Kidney glomerular epithelial cell (primary cell): ENCODE measurements at places on chromosomes 2 and 18.

GRCh38 chr18:12597760-12598159 lies 60.1 kb downstream of the SPIRE1 start:
- peak; percentile 90 for DNase-seq

DNA sequence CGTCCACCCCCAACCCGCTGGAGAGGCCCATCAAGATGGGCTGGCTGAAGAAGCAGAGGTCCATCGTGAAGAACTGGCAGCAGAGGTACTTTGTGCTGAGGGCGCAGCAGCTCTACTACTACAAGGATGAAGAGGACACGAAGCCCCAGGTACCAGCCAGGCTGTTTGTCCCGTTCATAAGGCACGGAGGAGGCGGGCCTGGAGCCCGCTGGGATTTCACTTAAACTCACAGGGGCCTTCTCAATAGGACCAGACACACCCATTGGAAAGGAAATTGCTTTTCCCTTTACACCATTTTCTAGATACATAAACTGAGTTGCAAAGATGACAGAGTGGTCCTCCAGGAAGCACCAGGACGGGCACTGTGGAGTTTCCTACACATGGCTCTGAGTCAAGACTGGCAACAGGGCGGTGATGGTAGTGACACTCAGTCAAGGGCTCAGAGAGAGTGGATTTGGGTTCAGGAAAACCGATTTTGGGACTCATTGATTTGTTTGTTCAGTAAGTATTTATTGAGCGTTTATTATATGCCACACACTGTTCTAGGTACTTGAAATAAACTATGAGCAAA lies 40.7 kb downstream of the ARHGAP25 start:
- DNase-seq, result no peak

DNA sequence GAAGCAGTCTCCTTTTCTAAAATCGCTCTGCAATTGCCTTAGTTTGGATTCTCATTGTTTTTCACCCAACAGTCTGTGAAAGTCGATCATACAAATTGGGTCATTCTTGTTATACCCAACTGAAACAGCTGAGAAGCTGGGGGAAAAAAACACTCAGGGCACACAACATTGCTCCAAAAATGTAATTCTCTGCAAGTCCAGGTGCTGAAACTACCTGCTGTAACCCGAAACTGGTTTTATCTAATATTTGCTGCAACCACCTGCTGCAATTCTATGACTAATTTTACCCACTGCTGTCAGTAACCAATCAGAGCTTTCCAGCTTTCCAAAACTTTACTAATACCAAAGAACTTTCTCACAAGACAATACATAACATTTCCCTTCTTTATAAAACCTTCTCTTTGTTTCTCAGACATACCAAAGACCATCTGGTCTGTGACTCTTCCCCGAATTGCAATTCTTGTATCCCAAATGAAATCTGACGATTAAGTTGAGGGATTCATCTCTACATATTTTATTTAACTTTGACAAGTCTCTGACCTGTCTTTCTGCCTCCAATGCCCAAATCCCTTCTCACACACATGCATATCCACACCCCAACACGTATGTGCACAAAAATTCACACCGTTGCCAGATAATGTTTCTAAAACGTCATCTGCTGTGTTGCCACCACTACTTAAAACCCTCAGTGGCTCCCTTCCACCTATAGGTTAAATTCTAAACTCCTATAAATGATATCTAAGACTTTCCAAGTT lies 198.3 kb downstream of the PIEZO2 start:
- DNase-seq, result no peak

- no peak for DNase-seq
Measured at GRCh38 chr2:239734436-239735005, 290.6 kb downstream of the NDUFA10 start.

GRCh38 chr2:63840081-63840784 lies 1.5 kb upstream of the UGP2 start:
- DNase-seq, result no peak

DNA sequence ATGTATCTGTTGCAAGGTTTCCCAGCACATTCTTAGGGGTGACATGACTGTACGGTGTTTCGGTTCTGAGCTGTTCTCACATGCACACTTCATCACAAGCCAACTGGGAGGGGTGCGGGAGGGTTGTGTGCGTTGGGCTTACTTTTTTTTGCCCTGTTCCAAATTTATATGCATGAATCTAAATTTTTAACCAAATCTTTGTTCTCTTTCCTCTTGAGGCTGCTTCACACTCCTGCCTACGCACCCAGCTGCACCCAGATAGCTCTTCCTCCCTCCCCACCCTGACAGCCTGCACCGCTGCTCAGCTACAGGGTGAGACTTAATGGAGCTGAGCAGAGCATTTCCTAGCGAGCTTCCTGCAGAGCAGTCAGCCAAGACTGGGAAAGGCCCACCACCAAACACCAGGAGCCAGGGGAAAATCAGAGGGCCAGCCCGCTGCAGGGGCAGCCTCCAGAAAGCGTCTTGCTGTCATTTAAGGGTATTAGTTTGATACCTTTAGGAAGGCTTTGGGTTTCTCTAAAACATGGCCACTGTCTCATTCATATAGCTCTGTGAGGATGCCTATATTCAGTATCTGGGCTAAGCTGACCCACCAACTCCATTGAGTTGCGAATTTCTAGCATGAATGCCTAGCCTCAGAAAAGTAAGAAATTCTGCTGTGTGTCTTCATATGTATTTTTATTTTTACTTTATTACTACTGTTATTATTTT lies 84.5 kb downstream of the POU3F3 start:
- no peak for DNase-seq

DNA sequence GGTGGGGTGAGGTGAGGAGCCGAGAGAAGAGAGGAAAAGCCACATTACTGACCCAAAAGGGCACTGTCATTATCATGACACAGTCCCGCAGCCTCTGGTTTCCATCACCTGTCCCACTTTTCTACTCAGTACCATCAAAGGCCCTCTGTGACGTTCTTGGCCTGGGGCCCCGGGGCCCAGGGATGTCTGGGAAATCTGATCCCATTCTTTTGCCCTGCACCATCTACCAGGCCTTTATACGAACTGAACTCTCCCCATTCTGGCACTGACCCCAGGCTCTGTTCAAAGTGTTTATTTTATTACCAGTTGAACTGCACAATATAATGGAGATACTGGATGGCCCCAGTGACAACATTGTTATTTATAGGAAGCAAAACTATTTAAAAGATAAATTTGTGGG lies 89.1 kb downstream of the COL6A3 start:
- DNase-seq, result no peak

GRCh38 chr2:135276525-135276924 lies 224.4 kb downstream of the RAB3GAP1 start:
- no peak for DNase-seq

- no peak for DNase-seq
Measured at GRCh38 chr18:66630831-66631230, 26.9 kb upstream of the CDH19 start.

DNA sequence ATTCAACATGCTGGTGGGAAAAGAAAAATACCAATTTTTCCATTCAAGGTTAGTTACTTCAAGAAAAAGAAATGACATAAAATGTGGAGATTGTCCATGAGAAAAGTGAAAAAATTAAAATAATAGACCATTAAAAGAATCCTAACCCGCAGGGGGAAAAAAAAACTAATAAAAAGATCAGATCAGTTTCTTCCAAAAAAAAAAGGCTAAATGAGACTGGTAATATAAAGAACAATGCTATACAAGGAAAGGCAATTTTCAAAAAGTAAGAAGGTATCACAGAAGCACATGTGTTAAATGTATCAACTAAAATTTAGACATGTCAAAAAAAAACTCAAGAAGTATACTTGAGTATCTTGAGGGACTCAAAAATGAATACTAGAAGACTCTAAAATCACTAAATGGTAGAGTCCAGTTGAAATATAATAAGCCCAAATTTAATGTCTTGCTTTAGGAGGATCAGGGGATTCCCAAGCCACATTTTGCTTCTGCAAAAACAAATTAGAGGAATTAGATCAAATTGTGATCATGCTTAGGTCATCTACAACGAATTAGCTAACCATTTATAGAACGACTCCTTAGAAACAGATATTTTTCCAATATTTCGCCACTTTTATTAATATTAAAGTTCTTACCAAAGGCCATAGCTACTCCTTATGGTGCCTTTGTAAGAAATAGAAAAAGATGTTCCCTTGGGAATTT lies 35.8 kb upstream of the GLS start:
- no peak for DNase-seq

GRCh38 chr2:235235977-235236767 lies 257.7 kb upstream of the AGAP1 start:
- DNase-seq, result no peak

DNA sequence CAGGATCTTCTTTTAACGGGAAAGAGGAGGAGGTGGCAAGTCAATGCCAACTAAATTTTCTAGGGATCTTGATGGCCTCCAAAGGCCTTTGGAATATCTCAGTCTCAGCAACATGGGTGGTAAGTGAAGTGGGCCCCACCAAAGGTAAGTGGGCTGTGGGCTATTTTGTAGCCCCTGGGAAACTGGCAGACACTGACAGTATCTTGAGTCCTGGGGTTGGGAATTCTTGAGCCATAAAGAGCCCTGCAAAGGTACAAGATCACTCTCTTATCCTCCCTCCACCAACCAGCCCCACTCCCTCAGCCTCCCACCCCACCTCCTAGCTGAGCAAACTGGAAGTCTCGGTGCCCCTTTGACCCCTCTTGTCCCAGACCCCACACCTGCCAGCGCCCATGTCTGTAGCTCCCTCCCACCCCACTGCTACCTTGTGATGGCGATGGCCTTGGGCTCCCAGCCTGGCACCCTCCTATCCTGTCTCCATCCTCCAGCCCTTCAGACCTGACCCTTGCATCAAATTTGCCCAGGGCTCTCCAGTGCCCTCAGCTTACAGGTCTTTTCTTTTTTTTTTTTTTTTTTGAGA lies 8.5 kb downstream of the ATP6V1B1 start:
- DNase-seq, result no peak

DNA sequence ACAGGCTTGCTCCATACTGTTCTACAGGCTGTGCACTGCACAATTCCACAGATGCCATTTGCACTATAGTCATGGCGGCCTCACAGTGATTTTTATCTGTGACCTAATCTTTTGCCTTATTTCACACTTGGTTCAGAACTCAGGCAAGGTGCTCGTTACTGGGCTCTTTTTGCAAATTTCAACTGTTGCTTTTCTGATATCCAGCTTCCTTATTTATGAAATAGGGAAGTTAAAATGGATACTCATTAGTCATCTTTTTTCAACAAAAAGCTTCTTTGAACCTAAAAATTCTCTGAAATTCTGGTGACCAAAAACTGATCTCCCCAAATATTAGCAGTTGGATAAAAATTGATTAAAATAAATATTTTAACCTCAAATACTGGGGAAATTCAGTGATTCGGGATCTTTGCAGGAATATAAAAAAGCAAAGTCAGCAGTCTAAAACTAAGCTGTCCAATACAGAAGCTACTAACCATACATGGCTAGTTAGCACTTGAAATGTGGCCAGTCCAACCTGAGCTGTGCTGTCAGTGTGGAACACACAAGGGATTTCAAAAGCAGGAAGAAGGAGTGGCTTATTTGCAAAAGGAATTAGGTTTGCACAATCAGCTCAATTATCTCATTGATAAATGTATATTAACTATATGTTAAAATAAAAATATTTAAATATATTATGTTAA lies 134.4 kb downstream of the COL4A4 start:
- DNase-seq, result no peak

- DNase-seq, result no peak
Measured at GRCh38 chr18:28030458-28030857, 146.5 kb downstream of the CDH2 start.

- DNase-seq, result no peak
Measured at GRCh38 chr2:219737270-219737691, 109.9 kb downstream of the SLC4A3 start.

DNA sequence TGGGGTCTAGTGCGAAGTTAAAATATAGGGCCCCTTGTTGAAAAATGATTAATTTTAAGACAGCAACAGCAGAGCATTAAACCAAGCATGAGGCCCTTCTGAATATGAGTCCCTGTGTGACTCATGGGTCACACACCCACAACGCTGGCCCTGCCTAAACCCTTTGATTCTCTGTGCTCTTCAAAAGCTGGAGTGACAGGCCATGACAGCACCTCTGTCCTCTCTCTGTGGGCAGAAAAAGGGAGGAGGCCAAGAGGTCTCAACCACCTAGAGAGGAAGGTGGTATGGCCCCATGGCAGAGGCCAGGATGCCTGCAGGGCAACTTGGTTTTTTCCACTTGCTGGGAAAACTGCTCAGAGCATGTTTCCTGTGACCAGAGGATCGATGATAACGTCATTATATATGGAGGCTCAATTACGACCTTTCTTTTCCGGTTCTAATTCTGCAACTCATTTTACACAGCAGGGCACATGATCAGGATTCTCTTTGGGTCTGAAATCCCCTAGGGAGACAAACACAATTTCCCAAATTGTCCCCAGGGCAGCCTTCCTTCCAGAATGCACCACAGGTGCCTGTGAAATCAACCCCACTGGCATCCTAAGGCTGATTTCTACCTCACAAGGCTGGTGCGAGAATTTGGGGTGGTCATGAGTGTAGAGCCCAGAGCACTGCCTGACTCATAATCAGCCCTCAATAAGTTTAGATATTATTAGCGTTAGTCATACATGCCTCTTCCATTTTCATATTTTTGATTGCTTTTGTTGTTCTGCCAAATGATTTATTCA lies 102.0 kb upstream of the PPP1CB start:
- DNase-seq, result no peak

DNA sequence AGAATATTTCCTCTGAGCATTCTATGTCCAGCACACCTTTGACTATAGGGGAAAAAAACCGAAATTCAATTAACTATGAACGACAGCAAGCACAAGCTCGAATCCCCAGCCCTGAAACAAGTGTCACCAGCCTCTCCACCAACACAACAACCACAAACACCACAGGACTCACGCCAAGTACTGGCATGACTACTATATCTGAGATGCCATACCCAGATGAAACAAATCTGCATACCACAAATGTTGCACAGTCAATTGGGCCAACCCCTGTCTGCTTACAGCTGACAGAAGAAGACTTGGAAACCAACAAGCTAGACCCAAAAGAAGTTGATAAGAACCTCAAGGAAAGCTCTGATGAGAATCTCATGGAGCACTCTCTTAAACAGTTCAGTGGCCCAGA lies 79.4 kb upstream of the FAM117B start:
- DNase-seq, result no peak

- no peak for DNase-seq
Measured at GRCh38 chr2:226869371-226869770, 33.5 kb downstream of the RHBDD1 start.

GRCh38 chr2:209905691-209906090 lies 96.7 kb upstream of the RPE start:
- DNase-seq, result no peak

DNA sequence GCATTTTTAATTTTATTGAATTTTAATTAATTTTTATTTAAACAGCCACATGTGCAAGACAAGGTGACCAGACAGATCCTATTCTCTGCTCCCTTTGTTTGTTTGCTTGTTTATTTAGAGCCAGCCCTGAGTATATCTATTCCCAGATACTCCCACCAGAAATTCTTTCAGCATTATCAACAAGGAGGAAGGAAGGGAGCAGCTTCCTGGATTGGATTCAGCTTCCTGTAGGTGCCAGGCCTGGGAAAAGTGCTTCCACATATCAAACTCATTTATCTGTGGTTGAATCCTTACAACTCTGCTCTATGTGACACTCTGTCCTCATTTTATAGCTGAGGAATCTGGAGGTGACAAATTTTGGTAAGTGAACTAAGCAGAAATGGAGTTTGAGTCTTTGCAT lies 60.5 kb upstream of the KLF7 start:
- DNase-seq, result no peak

GRCh38 chr2:136527560-136527959 lies 237.8 kb upstream of the THSD7B start:
- no peak for DNase-seq

GRCh38 chr18:39415471-39415870 lies 1849.9 kb upstream of the CELF4 start:
- DNase-seq, result no peak

GRCh38 chr18:64539847-64540246 lies 391.0 kb upstream of the LINC00305 start:
- DNase-seq, result no peak
